Activated T-cell treated with anti-CD3 and anti-CD28 coated beads, Interleukin-2, amount 50 U/mL, for 48 hours (primary cell): ENCODE measurements at places on chromosomes 5 and 9.
A peak's percentile ranks its signal among the peaks of the same experiment; 100 is the strongest.

DNA sequence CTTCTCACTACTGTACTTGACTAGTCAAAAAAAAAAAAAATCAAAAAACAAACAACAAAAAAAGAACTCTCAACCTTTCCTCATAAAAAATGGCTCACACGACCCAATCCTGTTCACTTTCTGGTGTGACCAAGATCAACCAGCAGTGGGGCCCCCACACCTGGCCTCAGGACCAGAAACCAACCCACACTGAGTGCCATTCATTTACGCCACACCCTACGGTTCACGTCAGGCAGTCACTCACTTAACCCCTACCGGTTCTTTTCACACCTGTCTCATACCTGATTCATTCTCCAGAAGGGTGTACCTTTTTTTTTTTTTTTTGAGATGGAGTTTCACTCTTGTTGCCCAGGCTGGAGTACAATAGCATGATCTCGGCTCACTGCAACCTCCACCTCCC lies 5.7 kb downstream of the SUSD1 start:
- DNase-seq = no peak

GRCh38 chr5:31492869-31493268 lies 39.0 kb downstream of the DROSHA start:
- no peak for DNase-seq

- DNase-seq = no peak
These were observed 57.5 kb downstream of the COL23A1 start for GRCh38 chr5:178532666-178533065.

GRCh38 chr5:130939059-130939458 lies 226.0 kb downstream of the HINT1 start:
- no peak for DNase-seq

GRCh38 chr5:86360801-86361200 lies 256.9 kb upstream of the COX7C start:
- DNase-seq = no peak

GRCh38 chr5:119435436-119436132 lies 16.7 kb upstream of the HSD17B4 start:
- peak; percentile 76 for DNase-seq

DNA sequence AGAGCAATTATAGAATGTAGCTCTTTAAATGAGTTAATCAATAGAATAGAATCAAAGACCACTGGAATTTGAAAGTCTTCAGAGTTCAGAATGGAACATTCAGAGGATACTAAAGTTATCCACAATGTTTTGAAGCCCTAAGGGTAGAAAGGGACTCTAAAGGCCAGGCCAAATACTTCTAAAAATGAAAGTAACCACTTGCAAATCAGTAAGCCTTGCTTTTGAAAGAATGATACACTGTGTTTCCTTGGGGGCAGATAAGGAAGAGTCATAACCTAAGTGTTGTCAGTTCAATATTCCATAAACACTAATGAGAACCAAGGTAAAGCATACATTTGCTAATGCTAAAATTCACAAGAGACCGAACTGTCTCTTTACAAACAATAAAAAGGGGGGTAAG lies 813.5 kb downstream of the PTPRD start:
- DNase-seq = no peak

GRCh38 chr5:78801413-78801812 lies 152.8 kb upstream of the LHFPL2 start:
- DNase-seq = no peak

DNA sequence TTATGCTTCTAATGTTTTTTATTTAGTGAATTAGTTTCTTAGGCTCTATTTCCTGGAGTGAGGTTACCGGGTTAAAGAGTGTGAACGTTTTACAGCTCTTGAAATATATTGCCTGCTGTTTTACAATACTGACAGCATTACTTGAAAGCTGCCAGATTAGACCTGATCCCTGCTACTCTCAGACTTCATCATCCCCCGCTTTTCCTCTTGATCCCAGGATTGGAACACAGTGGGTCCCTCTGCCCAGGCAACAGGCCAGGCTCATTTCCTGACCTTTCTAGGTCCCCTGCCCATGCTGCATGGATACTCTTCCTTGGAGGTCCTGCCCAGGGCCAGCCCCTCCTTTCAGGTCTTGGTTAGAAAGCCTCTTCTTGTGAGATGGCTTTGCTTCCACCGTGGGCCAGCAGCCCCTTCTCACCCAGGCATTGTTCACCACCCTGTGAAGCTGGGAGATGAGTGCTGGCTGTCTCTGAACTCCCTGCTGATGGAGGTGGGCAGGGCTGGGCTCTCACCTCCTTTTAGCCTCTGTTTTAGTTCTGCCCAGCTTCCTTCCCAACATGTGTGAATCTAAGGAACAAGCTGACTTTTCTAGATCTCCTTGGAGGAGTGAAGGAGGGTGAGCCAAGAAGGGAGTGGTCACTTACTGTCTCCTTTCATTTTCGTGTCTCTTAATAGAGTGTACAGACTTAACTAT lies 15.5 kb upstream of the FAM120AOS start:
- DNase-seq = no peak

DNA sequence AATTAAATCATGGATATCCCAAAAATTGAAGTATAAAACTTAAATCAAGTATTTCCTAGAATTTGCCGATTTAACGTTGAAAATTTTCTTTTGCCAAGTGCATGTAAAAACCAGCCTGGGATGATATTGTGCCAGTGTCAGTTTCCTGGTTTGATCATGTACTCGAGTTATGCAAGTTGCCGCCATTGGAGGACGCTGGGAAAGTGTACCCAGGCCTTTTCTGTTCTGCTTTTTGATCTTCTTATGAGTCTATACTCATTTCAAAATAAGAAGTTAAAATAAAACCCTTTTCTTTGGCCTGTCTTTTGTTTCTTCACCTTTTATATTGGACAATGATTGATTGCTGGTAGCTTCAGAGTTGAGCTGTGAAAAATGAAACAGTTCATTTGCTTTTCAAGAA lies 93.1 kb upstream of the NFIL3 start:
- no peak for DNase-seq

GRCh38 chr5:158308429-158309025 lies 449.6 kb upstream of the CLINT1 start:
- DNase-seq = no peak

DNA sequence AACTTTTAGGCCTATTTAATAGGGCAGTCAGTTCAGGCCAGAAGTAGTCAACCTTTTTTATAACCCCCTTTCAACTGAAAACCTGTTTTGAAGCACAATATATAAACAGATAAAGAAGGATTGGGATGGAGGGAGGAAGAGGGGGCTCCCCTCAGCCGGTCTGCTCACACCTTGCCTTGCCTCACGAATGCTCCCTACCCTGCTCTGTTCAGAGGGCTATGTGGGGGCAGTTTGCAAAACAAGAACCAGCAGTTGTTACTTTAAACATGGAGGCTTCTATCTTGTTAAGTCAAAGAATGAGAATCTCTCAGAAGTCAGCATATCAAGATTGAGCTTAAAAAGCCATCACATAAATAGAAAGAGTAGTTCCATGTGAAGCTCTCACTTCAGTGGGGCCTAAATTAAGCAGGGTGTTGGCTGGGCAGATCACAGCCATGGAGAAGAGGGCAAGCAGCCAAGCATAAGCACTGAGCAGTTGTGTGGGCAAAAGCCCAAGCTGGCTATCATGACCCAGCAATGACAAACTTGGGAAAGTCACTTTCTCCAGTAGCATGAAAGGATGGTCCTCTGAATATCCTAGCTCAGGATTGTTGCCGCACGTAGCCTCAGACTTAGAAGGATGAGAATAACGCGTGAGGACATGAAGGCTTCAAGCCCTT lies 70.6 kb downstream of the ALDH1A1 start:
- DNase-seq = no peak

- DNase-seq = no peak
These were observed 320.4 kb downstream of the DRD1 start for GRCh38 chr5:175123542-175123941.

DNA sequence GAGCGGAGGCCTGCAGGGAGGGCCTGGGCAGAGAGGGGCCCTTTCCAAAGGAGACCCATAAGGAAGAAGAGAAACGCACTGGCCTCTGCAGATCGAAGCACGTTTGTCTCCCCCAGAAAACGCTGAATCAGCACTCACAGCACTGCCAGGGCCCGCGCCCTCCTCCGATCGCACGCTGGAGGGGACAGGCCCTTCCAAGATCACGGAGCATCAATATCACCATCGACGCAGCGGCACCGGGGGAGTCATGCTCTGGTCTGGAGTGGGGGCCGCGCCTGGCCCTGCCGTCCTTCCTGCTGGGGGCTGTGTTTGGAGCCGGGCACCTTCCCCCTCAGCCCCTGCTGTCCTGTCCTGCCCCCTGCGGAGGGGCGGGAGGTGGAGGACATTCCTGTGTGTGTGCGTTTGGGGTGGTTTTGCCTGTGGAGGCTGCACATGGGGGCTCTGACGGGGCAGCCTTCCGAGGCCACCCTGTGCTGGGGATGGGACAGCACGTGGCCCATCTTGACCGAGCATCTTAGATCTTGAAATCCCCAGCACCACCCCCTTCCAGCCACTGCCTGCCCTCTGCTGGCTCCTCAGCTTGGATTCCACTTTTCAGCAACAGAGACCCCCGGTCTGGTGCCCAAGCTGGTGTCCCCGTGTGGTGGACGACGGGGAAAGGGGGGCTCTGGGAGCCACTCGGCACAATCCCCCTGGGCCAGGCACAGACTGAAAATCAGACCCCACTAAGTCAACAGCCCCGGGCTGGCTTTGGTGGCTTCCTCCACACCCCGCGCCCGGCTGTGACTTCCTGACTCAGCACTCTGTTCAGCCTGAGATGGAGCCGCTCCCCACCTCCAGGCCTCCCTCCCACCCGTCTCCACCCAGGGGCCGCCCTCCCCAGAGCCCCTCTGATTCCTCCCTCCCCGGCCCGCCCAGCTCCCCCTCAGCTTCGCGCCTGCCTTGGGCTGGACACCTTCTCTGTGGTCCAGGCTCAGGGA lies 8.3 kb downstream of the TMEM250 start:
- DNase-seq = peak; percentile 49

GRCh38 chr5:172904643-172905345 lies 54.4 kb upstream of the RPL26L1 start:
- DNase-seq = no peak

GRCh38 chr9:125902214-125902613 lies 155.0 kb downstream of the PBX3 start:
- DNase-seq = no peak

DNA sequence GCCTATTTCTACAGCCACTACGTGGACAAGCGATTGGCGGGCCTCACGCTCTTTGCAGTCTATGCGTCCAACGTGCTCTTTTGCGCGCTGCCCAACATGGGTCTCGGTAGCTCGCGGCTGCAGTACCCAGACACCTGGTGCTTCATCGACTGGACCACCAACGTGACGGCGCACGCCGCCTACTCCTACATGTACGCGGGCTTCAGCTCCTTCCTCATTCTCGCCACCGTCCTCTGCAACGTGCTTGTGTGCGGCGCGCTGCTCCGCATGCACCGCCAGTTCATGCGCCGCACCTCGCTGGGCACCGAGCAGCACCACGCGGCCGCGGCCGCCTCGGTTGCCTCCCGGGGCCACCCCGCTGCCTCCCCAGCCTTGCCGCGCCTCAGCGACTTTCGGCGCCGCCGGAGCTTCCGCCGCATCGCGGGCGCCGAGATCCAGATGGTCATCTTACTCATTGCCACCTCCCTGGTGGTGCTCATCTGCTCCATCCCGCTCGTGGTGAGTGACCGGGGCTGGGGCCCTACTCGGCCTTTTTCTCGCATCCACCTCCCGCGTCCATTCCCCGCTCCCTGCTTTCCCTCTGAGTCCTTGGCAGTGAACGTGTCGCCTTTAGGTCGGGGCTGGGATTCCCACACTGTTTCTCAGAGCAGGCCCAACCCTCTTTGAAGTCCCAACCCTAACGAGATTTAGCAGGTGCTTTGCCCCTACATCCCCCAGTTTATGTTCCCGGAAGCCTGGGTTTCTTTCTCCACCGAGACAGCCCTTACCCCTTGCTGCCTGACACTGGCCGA lies 1.8 kb downstream of the PTGER4 start:
- DNase-seq = peak; percentile 76
